Esophagus mucosa (tissue), 1 donor: ENCODE measurements at places on chromosomes 1 and 21.

DNA sequence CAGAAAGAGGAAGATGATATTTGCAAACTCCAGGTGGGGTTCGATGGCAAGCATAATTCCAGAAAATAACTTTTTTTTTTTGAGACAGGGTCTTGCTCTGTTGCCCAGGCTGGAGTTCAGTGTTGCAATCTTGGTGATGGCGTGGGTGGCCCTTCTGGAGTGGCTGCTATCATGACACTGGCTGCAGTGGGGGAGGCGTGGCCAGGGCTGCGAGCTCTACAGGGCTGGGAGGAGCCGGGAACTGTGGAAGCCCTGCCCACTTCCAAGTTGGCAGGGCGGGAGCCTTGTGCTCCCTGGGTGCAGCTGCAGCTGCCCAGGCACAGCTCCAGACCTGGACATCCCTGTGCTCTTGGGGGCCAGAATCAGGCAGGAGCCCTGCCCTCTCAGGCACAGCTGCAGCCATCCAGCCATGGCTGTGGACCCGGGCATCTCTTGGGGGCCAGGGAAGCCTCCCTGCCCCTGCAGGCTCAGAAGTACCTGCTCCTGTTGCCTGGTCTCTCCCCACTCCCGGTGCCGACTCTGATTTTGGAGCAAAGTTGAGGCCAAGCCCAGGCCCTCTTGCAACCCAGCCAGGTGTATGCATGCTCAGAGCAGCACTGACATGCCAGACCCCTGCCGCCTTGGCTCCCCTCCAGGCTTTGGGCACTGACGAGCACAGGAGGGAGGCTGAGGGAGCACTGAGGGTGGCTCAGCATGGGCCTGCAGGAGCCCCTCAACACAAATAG lies 7.2 kb upstream of the BCL10 start:
- ATAC-seq = peak; percentile 85

- peak; percentile 77 for ATAC-seq
Observed at GRCh38 chr1:169546087-169546995, 39.9 kb downstream of the F5 start.

- ATAC-seq = peak; percentile 42
Observed at GRCh38 chr1:18413541-18414305, 67.0 kb upstream of the KLHDC7A start.

- ATAC-seq = no peak
Observed at GRCh38 chr1:195472291-195472690, 1135.9 kb downstream of the KCNT2 start.

GRCh38 chr1:111786669-111787207 lies 31.0 kb downstream of the DDX20 start:
- no peak for ATAC-seq
